Omental fat pad (tissue), 4 donors: ENCODE measurements at places on chromosomes 13 and 19. TPM values are rescaled to one million over a fixed set of nuclear protein-coding genes. Genes with fewer than 3 reads are reported as not detected.

ENOX1 gene
- 4.4 TPM for total RNA-seq

CYP4F2 gene
- total RNA-seq = not detected

PSG5 gene
- total RNA-seq = not detected

MYH14 gene
- total RNA-seq = 10.1 TPM

KDELR1 gene
- 102 TPM for total RNA-seq

RPS16 gene
- 1,168 TPM for total RNA-seq

AMH gene
- 0.72 TPM for total RNA-seq

- DNase-seq = no peak
Observed at GRCh38 chr19:12778017-12778904, 2.9 kb upstream of the HOOK2 start.

DNA sequence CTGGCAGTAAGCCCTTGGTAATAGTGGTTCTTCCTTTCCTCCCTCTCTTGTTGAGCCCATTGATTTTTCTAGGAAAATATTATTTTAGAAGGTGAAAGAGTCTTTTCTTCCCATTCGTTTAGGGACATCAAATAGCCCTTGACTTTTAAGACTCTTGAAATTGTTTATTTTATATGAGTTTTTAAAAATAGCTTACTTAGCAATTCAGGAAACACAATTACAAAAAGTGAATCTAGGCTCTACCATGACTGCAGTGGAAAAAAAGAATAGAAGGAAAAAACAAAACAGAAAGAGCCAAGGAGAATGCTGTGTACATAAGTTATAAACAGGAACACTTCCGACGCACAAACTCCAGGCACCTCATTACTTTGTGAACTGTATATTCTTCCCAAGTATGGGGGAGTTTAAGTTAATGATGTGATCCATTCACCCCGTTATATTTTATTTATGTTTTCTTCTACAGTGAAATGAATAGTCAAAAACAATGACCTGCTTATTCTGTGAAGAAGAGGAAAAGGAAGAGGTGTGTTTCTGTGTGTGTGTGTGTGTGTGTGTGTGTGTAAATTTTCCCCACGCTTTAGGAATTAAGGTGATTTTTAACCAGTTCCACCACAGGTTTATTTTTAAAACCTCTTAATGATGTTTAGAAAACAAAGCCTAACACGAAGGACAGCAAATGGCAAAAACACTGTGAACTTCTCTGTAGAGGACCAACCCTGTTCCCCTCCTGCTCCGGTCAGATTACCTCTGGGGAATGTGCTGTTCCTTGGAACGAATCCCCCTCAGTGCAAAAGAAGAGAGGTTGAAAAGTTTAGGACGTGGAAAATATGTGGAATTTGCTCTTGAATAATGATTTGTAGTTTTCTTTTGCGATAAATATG is 266.3 kb downstream of the KLF5 start:
- no peak for DNase-seq

- DNase-seq = no peak
Observed at GRCh38 chr19:7541475-7541824, 5.9 kb downstream of the PNPLA6 start.

GRCh38 chr13:67186995-67187569 is 43.1 kb downstream of the PCDH9 start:
- DNase-seq = no peak

- no peak for DNase-seq
Observed at GRCh38 chr19:56110515-56111448, 10.3 kb downstream of the ZNF787 start.

- DNase-seq = no peak
Observed at GRCh38 chr13:110593430-110594130, 21.8 kb upstream of the NAXD start.

GRCh38 chr19:4618019-4618418 is 21.3 kb upstream of the TNFAIP8L1 start:
- no peak for DNase-seq

DNA sequence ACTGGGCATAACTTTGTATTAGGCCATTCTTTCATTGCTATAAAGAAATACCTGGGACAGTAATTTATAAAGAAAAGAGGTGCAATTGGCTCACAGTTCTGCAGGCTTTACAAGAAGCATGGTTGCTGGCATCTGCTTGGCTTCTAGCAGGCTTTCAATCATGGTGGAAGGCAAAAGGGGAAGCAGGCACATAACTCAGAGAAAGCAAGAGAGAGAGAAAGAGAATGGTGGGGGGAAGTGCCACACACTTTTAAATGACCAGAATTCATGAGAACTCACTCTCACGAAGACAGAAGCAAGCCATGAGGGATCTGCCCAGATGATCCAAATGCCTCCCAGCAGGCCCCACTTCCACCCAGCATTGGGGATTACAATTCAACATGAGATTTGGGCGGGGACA is 179.7 kb downstream of the SPRY2 start:
- no peak for DNase-seq

DNA sequence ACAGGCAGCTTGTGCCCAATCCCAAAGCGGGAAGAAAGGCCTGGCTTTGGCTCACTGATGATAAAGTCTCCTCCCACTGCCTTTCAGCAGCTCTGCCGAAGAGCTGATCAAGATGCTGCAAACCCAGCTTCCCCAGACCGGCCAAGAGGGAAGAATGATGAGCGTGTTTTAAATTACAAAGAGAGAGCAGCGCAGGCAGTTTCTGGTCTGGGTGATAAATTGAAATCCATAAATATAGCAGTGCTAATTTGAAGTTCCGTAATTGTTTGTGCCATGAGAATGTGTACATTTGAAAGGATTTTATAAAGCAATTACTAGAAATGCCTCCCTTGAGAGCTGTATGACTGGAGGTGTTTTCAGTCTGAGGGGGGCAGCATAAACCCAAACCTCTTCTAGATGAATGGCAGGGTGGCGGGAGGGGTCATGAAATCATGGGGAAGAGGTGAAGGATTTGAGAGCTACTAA is 171.8 kb downstream of the STK24 start:
- DNase-seq = no peak

DNA sequence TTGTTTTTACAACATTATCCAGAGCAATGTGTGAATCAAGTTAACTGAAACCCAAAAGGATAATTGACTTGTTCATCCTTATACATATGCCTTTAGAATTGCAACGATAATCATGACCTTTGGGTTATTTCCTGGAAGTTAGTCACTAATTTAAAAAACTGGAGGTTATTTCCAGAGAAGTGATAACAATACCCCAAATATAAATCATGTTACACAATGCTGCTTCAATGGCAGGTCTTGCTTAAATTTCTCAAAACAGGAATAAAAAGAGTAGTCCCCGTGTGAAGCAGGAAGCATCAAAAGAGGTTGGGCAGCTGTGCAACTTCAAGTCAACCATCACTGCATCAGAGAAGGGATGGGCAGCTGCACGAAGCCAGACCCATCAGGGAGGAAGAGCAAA is 134.4 kb downstream of the EFNB2 start:
- no peak for DNase-seq

DNA sequence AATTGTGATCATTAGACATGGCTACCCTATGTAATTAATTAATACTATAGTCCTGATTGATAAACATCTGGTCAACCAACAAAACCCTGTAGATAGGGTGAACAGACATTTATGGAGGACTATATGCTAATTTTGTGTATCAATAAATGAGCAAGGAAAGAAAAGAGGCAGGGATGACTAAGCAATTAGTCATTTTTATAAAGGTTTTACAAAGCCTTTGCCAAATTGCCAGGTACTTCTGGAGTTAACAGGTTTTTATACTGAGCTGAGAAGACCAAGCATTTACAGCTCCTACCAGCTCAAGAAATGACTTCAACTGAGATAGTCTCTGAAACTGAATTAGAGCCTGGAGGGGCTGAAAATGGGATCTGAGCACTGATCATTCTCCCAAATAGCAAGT is 186.8 kb upstream of the PRR20A start:
- DNase-seq = no peak

- DNase-seq = no peak
Observed at GRCh38 chr19:7142771-7143170, 73.3 kb downstream of the ZNF557 start.
